ENCODE measurements at places on chromosomes 11 and 22.
A peak's percentile ranks its signal among the peaks of the same experiment; 100 is the strongest.

GRCh38 chr22:22150457-22150856 lies 94.1 kb upstream of the VPREB1 start:
- no peak for DNase-seq

DNA sequence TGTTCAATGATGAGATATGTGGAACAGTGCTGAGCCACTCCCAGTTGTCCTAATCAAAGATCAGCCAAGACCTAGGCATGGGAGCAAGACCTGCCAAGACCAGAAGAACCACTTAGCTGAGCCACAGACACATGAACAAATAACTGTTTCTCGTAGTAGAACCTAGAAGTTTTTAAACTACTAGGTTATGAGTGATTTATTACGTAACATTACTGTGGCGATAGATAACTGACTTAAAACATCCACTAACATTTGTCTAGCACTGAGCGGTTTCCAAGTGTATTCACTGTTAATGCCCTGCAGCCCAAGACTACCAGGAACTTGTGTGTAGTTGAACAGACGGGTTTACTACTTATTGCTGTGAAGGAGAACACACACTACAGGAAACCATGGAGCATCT lies 120.4 kb downstream of the SERGEF start:
- no peak for DNase-seq

- DNase-seq = no peak
These were observed 58.9 kb upstream of the CLMP start for GRCh38 chr11:123253911-123254310.

- DNase-seq = no peak
These were observed 104.8 kb downstream of the ARHGAP42 start for GRCh38 chr11:100791860-100792259.

GRCh38 chr11:111736621-111737443 lies 29.4 kb downstream of the PPP2R1B start:
- DNase-seq = peak; percentile 33

DNA sequence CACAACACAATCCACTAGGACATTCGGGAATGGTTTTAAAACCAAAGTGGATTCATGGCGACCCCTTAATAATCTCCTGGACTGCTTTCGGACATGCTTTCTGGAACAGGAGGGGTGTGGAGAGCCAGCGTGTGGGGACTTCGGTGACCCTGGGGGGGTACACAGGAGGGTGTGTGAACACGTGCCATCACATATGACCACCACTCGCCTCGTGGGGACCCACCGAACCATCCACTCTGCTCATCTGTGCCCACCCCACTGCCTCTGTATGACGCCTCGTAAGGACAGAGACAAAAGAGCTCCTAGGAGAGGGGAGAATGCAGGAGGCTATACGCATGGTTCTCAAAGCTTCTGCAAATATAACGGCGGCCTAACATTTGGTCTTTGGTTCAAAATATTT lies 8.9 kb downstream of the LTO1 start:
- DNase-seq = no peak

- no peak for DNase-seq
These were observed 217.3 kb upstream of the GRIA4 start for GRCh38 chr11:105392556-105392955.

GRCh38 chr11:44250421-44250820 lies 59.5 kb downstream of the ALX4 start:
- no peak for DNase-seq

- no peak for DNase-seq
These were observed 12.0 kb downstream of the RELA start for GRCh38 chr11:65650547-65651338.

- DNase-seq = no peak
These were observed 264.2 kb upstream of the PITPNB start for GRCh38 chr22:28183078-28183860.

DNA sequence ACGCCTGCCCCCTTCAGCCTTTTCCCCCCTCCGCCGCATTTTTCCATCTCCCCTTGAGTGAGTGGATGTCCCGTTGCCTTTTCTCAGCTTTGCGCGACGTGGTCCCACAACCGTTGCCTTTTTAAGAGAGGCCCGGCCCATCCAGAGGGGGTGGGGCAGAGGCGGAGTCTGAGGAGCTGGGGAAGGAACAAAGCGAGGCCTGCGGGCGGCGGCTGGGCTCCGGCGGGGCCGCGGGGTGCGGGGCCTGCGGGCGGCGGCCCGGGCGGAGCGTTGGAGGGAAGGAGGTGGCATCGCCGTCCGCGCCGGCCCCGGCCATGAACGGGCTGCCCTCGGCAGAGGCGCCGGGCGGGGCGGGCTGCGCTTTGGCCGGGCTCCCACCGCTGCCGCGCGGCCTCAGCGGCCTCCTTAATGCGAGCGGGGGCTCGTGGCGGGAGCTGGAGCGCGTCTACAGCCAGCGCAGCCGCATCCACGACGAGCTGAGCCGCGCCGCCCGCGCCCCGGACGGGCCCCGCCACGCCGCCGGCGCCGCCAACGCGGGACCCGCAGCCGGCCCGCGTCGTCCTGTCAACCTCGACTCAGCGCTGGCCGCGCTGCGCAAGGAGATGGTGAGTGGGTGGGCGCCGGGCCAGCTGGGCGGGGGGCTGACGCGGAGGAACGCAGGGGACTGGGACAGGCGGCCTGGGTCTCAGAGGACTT lies at the start of gene FAM89B:
FAM89B (plus strand) TSS at position 183 of the 696 bp plus-strand sequence; CDS start at position 315, 132 bp downstream.
- peak; percentile 94 for DNase-seq

GRCh38 chr22:26364066-26365015 lies 64.7 kb upstream of the ASPHD2 start:
- DNase-seq = peak; percentile 64

- DNase-seq = no peak
These were observed 205.9 kb downstream of the HIPK3 start for GRCh38 chr11:33463059-33463458.

DNA sequence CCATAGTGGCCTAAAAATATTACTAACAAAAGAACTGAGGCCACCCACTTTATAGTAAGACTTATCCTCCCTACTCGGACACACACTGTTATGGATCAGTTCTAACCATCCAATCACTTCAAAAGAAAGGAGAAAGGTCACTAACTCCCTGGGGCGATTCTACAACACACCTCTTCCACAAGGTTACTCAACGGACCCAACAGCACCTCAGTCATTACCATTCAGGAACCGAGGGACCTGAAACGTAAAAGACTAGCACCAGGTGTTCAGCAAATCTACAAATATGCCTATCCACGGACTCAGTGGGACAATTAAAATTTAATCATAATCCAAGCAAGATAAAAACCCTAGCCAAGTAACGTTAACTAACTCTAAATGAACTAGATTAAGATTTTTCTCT lies 1.6 kb downstream of the HNRNPUL2 start:
- DNase-seq = no peak

- DNase-seq = no peak
These were observed 116.5 kb upstream of the ANO5 start for GRCh38 chr11:22076271-22076930.

DNA sequence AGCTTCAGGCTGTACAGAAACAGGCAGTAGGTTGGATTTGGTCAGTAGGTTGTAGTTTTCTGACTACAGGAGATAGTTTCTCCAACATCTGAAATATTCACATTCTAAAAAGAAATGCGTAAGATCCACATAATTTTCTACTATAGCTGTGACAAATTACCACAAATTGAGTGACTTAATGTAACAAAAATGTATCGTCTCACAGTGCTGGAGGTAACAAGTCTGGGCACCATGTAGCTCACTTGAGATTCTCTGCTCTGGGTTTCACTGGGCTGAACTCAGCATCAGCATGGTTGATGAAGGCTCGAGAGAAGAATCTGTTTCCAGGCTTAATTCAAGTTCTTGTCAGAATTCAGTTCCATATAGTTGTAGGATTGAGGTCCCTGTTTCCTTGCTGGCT lies 350.9 kb upstream of the CCDC179 start:
- DNase-seq = no peak

DNA sequence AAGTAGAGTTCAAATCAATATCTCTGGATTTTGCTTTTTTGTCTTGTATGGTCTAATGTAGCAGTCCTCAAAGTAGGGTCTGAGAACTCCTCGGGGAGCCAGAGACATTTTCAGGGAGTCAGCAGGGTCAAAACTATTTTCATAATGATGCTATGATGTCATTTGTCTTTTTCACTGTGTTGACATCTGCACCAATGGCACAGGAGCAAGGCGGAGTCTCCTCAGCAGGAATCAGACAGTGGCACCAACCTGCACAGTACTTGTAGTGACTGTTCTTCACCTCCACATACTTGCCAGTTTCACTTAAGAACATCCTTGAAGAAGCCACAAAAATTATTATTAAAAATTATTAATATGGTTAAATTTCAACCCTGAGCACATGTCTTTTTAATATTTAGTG lies 14.9 kb upstream of the FXYD6 start:
- DNase-seq = no peak

DNA sequence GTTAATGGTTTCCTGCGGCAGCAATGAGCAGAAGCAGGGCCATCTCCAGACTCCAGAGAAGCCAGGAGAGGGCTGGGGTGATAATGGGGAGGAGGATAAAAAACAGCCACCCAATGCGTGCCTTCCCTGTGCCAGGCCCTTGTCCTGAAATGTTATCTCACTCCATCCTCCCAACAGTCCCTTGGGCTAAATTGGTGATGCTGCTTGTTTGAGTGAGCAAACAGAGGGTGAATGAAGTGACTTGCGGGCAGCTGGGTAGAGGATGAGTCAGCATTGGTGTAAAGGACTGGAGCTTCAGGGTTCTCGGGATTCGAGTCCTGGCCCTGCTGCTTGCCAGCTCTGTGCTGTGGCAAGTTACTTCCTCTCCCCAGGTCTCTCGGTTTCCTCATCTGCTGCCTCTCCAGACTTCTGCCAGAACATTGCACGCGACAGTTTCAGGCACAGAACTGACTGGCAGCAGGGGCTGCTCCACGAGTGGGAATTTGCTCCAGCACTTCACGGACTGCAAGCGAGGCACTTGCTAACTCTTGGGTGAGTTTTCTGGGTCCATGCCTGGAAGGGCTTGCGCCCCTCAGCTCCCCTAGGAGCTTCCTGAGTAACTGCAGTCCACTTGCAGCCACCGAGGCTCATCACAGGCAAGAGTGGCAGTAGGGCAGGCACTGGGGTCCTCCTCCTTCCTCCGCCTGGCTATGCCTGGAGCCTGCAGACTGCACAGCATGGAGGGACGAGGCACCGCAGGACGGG lies at the start of gene P2RY6:
P2RY6 (plus strand) TSS at position 403 of the 744 bp plus-strand sequence. CDS start 24,181 bp downstream, outside the sequence.
- no peak for DNase-seq

DNA sequence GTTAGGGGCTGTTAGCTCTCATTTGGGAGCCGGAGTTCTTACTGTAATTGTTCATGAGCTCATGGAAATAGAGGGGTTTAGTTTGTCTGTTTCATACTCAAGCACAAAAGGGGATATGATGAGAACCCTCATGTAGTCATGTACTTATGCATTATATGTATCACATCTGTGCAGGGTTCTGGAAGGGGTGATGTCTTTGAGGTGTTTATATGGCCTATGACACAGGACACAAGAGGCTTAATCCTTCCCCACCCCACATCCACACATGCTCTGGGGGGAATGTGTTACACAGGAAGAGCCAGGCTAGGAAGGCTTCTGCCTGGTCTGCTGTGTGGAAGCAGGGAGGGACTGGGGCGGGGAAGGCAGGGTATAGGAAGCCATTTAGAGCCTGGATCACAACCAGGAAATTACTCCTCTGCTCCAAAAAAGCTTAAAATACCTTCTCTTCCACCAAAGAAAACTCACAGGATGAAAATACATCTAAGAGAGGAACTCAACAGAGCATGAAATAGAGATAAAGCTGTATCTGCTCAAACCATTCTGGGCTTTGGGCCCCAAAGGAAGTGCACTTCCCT lies 316.1 kb downstream of the TMEM135 start:
- peak; percentile 30 for DNase-seq

- no peak for DNase-seq
These were observed 14.1 kb upstream of the RAC2 start for GRCh38 chr22:37258005-37258752.

DNA sequence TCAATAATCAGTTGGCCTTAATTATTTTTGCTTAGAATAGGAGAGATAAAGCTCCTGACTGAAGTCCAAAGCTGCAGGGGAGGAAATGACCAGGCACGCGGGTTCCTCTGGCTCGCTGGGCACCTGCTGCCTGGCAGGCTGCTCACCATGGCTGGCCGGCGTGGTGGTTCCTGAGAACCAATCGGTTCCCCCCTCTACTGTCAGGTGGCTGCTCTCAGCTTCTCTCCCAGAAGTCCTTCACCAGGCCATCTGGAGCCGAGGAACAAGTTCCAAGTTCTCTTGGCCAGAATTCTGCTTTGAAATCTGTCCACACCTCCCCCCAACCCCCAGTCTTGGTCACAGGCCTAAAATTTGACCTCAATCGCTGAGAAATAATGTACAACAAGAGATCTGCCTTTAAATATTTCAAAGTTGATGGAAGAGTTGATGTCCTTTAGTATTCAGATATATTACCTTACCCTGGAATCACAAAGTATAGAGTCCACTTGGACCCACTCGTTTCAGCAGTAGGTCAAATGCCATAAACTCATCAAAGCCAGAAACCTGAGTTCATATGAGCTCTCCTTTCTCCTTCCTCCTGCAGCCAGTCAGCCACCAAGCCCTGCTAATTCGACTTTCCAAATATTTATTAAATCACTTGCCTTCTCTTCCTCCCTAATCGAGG lies 25.2 kb downstream of the EXPH5 start:
- peak; percentile 61 for DNase-seq

All from muscle of arm (tissue), 14 donors.